NCI-H82 (cell line): ENCODE measurements at places on chromosomes 7 and 10.

DNA sequence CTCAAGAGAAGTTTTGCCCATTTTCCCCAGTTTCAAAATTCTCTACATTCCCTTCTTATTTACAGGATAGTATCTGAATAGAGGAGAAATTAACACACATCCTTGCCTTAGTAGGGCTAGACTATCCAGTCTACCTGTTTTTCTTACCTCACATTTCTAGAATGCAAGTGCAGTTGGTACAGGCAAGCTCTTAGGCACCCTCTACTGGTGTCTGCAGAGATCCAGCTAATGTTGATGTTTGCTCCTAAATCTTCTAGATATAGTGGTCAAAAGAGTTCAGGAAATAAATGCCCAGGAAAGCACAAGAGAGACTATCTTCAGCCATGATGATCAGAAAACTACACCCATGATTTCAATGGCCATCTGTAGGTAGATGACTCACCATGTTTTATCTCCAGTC lies 205.3 kb downstream of the HTR7 start:
- peak; percentile 32 for DNase-seq

- DNase-seq: no peak
These were observed 143.8 kb downstream of the C7orf25 start for GRCh38 chr7:42768045-42768444.

- no peak for DNase-seq
These were observed 63.5 kb downstream of the PIK3AP1 start for GRCh38 chr10:96656839-96657238.

DNA sequence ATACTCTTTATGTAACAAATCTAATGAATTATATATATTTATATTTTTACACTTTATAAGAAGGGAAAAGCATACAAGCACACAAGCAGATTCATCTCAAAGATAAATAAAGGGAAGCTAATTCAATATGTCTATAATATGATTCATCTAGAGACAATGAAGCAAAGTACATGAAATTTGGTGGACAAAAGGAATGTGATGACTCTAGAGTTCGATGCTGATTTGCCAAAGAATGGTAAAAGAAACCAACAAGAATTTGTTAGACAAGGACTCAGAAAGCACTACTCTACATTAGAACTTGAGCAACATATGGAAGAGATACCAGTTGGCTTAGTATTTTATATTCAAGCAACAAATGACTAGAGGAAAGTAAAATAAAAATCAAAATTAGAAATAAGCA lies 536.5 kb upstream of the TEX47 start:
- DNase-seq: no peak

GRCh38 chr10:77506517-77507200 lies 130.9 kb downstream of the KCNMA1 start:
- no peak for DNase-seq

DNA sequence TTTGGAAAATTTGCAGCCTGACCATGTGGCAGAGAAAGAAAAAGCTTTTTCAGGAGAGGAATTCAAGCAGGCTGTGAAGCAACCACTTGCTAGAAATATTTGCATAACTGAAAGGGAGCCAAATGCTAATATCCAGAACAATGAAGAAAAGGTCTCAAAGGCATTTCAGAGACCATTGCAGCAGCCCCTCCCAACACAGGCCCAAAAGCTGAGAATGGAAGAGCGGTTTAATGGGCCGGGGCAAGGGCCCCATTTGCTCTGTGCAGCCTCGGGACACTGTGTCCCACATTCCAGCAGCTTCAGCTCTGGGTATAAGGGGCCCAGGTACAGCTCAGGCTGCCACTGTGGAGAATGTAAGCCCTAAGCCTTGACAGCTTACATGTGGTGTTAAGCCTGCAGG lies 918.1 kb upstream of the POT1 start:
- no peak for DNase-seq

DNA sequence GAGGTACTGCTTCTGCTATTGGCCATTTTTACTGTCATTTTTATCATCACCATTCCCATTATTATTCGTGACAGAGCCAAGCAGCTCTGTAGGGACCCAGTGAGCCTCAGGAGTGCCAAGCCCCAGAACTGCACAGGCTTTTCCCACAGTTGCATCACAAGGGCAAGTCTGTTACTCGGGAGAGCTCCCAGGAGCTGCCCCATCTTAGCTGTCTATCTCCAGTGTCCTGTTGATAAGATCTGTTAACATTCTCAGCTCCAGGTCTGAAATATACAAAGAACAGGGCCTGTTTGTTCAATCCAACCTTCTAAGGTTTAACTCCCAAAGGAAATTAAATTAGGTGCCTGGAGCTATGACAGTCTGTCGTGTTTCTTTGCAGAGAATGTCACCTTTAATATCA lies 20.2 kb upstream of the TRIM8 start:
- DNase-seq: no peak

DNA sequence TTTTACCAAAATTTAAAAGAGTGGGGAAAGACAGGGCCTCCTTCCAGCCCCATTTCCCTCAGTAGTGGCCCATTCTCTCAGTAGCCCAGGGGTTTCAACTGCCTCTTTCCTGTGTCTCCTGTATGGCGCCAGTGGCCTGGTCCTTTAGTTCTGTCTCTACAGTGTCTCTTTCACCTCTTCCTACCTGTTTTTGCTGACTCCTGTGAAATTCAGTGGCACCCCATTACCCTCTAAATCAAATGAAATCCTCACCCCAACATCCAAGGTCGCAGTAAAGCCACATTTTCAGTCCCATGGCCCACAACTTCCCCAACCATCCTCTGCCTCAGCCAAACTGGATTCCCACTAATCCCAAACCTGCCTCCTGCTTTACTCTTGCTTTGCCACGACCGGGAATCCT lies 200.7 kb downstream of the IPMK start:
- DNase-seq: no peak

DNA sequence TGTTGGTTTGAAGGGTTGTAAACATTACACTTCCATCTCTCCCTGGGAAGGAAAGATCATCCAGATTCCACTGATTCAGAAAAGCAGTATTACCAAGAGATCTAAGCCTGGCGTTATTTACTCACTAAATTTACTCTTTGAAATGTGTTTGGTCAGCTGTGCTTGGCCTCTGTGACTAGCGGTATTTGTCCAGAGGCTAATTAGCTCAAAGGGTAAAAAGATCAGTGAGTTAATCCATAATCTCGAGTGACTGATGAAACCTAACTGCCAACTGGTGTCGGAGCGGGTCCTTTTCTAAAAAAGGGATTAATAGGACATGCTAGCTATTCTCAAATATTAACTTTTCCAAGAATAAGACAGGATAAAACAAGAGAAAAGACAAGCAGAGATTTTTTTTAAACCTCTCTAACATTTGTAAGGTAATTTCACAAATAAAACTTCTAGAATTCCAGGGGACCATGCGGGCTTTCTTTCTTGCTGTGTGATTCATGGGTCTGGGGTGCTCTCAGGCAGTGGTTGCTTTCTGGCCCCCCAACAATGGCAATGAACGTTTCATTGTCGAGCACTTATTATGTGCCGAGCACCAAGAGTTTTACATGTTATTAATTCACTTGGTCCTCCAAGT lies 247.3 kb upstream of the AOAH start:
- peak; percentile 79 for DNase-seq

GRCh38 chr7:105480931-105481330 lies 41.1 kb downstream of the PUS7 start:
- no peak for DNase-seq

GRCh38 chr10:64786989-64787388 lies 1265.8 kb downstream of the REEP3 start:
- DNase-seq: no peak

DNA sequence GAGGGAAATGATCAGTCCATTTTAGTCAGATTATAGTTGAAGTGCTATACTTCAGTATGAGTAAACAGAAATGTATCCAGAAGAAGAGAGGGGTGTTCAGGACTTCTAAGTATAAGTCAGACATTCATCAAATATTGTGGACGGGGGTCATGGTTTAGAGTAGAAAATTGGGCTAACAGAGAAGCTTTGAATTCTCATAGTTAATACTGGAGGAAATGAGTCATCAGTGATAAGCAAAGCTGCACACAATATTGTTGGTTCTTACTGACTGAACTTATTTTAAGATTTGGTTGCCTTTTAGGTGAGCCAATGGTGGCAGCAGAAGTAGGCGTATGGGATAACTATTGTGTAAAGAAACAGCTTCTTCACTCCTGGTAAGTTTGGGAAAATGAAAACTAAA lies 1.7 kb upstream of the SUMF2 start:
- DNase-seq: no peak

DNA sequence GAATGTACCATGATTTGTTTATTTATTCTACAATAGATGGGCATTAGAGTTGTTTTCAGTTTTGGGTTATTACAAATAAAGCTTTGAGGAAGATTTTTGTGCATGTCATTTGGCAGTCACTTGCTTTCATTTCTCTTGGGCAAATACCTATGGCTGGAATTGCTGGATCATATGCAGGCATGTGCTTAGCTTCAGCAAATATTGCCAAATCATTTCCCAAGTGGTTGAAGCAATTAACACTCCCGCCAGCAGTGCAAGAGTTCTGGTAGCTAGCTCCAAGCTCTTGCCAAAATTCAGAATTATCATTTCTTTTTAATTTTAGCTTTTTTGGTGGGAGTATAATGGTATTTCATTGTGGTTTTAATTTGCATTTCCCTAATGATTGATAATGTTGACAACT lies 32.9 kb upstream of the PCBD1 start:
- DNase-seq: no peak

DNA sequence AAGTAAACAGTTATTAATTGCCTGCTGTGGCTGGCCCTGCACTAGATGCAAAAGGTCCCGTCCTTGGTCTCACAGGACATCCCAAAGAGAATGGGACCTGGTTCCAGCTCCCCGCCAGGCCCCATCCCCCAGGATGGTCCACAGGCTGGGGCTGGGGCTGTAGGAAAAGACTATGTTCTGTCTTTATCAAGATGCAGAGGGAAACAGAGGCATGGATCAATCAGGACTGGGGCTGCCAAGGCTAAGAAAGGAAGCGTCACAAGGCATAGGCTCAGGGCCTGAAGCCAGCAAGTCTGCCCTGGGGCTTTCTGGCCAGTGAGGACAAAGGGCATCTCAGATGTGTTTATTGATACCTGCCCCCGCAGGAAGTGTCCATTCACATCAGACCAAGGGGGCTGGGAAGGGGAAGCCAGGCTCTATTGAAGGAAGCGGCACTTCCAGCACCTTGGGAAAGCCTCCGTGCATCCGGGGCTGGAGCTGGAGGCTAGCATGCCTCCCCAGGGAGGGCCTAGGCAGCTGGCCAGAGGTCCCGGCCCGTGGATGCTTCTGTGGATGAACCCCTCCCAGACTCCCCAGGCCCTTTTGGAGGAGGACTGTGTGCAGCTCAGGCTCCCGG lies 5.8 kb downstream of the VSIR start:
- no peak for DNase-seq

- no peak for DNase-seq
These were observed 131.9 kb downstream of the AKR1D1 start for GRCh38 chr7:138208142-138208570.

DNA sequence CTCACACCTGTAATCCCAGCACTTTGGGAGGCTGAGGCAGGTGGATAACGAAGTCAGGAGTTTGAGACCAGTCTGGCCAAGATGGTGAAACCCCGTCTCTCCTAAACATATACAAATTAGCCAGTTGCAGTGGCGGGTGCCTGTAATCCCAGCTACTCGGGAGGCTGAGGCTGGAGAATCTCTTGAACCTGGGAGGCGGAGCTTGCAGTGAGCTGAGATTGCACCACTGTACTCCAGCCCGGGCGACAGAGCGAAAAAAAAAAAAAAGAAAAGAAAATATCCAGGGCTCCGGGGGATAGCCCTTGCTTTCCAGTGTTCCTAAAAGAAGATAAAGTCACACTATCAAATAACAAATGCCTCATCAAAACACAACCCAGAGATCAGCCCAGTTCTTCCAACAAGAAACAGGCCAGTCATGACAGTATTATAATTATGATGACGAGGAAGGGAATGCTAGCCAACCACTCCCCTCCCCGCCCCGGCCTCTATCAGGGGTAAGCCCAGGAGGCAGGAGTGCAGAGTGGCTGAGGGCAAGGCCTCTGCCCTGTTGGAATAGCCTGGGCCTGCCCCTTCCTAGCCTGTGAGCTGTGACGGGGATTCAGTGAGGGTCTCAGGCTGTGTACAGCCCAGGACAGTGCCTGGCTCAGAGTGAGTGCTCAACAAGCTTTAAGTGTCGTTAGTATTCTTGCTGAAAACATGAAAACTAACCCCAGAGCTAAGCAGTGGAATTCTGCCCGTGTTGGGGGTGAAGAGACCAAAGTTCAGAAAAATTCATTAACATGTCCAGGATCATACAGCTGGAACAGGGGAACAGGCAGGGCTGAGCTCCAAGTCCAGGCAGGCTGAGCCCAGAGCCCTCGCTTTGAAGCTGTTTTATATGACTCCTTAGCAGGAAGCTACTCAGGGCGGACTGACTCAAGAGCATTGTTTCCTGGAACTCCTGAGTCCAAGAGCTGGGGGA lies 54.3 kb downstream of the FAM241B start:
- no peak for DNase-seq

DNA sequence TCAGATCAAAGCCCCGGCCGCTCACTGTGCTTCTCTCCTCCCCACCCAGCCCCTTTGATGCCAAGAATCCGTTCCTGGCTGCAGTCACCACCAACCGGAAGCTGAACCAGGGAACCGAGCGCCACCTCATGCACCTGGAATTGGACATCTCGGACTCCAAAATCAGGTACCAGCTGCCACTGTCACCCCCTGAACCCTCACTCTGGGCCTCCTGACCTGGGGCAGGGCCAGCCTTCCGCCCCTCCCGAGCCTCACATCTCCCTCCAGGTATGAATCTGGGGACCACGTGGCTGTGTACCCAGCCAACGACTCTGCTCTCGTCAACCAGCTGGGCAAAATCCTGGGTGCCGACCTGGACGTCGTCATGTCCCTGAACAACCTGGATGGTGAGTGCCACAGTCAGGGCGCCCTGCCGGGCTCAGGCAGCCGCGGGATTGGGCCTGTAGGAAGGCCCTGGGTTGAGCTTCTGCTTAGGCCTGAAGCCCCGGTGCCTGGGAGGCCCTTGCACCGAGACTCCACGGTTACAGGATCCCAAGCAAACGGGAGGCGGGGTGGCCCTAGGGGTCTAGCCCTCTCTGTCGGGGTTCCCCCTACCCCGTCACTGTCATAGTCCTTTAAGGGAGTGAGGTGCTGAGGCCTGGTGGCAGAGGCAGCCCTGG lies 10.8 kb downstream of the TMEM120A start:
- DNase-seq: no peak

DNA sequence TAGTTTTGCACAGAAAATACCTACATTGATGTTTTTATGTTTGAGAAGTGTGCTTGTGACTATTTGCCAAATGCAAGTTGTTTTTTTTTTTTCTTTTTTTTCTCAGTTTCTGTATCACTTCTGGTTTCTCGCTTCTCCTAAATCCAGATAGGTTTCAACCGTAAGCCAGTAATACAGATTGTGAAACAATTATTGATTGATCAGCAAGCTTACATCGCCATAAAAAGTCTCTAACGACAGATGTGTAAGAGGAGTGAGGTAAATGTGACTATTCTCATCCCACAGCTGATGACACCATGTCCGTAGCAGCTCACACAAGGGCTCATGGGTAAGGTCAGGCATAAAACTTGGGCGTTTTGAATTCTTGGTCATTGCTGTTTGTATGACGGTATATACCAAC lies 202.8 kb upstream of the AKR1E2 start:
- DNase-seq: no peak

DNA sequence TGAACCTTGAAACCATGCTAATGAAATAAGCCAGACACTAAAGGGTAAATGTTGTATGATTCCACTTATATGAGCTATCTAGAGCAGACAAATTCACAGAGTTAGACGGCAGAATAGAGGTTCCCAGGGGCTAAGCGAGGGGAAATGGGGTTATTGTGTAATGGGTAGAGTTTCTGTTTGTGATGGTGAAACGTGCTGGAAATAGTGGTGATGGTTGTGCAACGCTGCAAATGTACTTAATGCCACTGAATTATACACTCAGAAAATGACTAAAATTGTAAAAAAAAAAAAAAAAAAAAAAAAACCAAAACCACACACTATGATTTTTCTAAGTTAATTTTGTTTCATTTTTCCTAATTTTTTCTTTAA lies 30.0 kb downstream of the SFXN4 start:
- no peak for DNase-seq
